Lung (tissue), 17 donors: ENCODE measurements at places on chromosomes 5 and 9.

- DNase-seq = peak; percentile 76
Observed at GRCh38 chr9:36141288-36141687, 4.8 kb downstream of the GLIPR2 start.

- no peak for DNase-seq
Observed at GRCh38 chr9:125910286-125910685, 163.1 kb downstream of the PBX3 start.

GRCh38 chr5:107864793-107865192 is 194.1 kb upstream of the EFNA5 start:
- DNase-seq = no peak

DNA sequence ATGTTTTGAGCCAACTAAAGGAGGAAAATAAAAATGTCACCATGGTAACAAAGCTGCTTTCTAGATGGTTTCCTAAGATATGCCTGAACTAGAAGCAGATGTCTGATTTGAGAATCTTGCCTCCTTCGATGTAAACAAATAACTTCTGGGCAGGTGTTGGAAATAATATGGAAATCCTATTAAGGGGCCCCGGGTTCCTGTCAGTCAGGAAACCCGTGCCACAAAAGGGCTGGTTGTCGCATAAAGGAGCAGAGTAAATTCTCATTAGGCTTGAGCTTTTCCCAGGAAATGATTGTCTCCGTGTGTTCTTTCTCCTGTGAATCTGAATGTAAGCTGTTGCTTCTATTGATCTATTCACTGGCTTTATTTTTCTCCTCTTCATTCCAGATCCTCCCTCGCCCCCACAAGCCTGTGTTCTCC is 90.8 kb downstream of the TLE4 start:
- DNase-seq = no peak

- DNase-seq = peak; percentile 99
Observed at GRCh38 chr5:178325679-178326373, 93.2 kb upstream of the PHYKPL start.

DNA sequence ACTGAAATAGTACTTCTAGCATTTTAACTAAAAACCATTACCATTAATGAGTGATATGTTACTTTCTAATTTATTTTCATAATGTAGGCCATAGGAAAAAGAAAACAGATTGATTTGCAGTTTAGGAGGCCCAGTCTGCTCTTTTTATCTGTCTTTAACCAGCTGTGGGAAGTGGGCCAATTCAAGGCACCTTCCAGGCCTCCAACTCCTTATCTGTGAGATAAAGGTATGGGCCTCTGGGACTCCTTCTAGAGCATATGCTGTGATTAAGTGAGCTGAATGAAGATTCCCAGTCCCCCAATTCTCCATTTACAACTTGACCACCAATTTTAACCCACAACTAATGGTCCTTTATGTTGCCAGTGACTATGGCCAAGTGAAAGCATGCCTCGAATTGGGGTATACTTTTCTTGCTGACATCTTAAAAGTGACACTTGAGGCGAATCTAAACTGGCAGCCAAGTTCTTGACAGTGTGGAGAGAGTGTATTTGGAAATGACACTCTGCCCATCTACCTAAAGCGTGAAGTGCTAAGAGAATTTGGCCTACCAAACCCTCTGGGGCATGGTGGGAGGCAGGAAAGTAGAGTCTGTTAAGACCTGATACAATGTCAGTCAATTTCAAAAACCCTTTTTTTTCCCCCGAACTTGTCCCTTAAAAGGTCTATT is 88.3 kb downstream of the PIK3R1 start:
- no peak for DNase-seq

DNA sequence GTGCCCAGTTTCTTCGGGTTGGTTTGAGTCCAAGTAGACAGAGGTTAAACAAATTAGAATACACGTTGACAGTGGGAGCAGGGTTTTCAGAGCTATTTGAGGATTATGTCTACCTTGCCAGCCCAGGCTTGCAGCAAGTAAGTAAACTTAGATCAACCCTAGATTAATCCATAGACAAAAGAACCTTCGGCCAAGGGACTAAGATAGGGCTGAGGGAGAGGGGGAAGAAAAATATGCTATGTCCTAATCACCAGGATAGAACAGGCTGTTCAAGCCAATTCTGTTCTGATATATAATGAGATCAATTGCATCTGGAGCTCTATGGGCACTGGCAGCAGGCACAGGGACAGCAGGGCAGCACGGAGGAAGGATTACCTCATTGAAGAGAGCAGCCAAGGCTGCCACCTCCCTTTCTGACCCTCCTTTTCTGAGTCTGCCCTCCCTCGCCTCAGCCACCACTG is 377.7 kb downstream of the PIK3R1 start:
- DNase-seq = no peak

DNA sequence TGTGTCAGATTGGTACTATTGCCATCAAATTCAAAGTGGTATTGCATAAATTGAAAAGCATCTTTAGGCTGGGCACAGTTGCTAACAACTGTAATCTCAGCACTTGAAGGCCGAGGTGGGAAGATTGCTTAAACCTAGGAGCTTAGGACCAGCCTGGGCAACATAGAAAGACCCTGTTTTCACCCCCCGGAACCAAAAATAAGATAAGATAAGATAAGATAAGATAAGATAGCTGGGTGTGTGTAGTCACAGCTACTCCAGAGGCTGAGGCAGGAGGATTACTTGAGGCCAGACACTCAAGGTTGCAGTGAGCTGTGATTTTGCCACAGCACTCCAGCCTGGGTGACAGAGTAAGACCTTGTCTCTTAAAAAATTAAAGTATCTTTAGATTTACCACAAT is 297.9 kb upstream of the SEMA6A start:
- no peak for DNase-seq

DNA sequence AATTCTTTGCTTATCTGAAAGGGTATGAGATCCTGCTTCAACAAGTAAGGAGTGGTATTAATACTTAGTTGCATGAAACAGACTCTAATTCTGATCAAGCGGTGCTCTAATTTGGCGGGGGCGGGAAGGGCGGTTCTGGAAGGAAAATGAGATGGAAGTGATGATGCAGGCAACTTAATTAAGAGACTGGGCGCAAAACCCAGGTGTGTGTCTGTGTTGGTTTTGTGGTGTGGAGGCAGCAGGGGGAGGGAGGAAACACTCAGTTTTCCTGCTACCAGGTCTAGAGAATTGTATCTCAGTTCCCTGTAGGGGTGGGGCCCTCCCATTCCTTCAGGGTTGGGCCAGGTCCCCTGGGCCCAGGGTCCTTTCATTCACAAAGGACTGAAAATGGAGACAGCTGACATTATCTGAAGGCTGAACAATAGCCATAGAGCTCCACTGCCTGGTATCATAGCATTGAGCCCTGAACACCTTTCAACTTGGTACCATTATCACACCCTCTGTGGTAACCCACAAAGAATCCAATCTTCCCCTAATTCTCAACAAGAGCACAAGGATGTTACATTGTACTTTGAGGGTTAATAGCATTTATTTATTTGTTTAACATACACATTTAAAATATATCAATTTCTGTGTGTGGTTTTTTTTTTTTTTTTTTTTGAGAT is 17.2 kb upstream of the C5orf47 start:
- no peak for DNase-seq

DNA sequence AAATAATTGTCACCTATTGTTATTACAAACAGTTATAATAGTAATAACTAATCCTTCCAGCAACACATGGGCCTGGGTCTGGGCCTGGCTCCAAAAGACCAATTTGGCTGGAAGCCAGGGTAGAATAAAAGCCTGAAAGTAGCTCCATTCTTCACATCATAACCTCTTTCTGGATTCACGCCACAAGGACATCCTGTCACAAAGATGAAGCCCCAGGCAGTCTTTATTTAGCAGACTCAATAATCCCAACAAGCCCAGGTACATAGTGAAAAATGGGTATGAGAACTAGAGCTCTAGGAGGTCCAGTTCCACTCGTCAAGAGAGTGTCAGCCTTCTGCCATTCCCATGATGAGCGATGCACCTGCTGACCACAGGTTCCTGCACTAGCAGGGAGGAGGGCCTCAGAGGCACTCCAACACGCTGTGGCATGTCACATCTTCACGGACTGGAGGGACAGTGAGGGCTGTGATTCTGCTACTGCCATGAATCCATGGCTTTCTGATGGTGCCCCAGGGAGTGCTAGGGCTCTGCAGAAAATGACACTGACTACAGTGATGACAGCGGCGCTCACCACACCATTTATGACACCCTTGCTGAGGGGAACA is 124.9 kb downstream of the SPOCK1 start:
- peak; percentile 12 for DNase-seq

DNA sequence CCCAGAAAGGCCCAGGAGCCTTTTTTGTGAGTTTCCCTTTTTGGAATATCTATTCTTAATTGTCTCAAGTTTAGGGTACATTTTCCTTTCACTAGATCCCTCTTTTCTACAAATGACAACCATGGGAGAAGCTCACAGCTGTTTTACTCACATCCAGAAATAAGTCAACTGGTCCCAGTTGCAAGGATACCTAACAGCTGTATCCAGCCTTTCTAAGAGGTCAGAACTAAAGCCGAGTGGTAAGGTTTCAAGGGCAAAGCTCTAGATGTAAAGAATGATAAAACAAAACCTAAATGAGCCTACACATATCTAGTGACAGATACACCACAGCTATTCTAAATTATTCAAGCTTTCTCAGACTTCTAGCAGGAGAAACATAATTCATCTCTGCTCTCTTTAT is 4.4 kb downstream of the FGF10 start:
- no peak for DNase-seq

- DNase-seq = no peak
Observed at GRCh38 chr5:153903321-153903720, 135.4 kb downstream of the FAM114A2 start.

GRCh38 chr5:142671801-142672200 is 14.1 kb downstream of the FGF1 start:
- DNase-seq = no peak

GRCh38 chr9:81906671-81907070 is 21.6 kb upstream of the SPATA31D4 start:
- DNase-seq = no peak

DNA sequence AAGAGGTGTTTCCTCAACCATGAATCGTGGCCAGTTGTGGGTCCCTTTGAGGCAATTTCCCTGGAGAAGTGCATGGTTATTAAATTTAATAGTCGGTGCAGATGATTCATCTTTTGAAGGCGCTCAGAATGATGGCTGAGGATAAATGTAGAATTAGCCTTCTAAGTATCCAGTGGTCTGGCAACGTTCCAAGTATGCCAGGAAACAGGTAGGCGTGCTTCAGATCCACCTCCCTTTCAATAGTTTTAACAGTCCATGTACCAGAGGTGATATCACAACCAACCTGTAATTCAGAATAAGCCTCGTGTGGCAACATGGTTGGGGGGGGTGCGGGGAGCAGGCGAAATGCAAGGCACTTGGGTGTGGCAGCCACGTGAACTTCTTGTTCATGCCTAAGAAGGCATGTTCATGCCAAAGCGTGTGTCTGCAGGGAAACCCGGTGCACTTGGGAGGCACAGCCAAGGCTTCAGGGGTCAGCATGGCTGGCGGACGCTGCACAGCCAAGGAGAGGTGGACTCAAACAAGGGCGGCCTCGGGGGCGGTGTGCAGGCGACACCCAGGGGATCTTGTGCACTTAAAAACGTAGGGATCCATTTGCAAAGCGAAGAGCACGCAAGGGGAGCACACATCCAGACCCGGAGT is 5.2 kb upstream of the NKD2 start:
- peak; percentile 13 for DNase-seq

GRCh38 chr5:90037646-90038045 is 371.9 kb downstream of the CETN3 start:
- no peak for DNase-seq

DNA sequence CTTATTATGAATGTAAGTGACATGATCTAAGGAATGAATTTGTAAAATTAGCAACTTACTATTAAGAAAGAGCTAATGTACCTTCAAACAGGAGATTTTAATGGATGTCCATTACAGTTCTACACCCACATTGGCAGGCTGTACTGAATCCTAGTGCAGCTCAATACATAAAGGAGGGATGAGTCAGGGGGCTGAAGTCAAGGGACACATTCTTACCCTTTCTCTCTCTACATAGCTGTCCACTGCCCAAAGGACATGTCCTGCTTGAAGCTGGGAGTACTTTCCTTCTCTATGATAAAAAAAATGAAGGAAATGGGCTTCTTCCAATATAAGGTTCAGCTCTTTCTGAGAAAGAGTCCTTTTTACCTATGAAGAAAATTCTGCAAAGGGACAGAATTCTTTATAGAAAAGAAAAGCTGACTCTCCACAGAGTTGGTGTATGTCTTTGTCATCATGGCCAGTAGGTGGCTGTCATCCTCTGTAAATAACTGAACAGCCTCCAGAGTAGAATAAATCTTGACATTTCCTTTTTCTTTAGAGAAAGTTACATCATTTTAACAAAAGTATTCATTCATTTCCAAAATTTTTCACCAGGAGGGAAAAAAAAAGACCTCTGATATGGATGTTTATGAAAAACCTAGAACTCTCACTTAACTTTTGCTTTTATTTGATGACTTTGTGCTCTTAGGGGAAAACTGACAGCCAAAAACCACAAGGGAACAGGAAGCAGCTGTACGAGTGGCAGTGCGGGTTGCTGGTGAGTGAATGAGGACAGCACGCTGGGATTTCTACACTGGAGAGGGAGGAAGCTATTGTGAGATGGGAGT is 13.1 kb upstream of the IFNA14 start:
- DNase-seq = peak; percentile 67

GRCh38 chr9:73200694-73201452 is 49.2 kb downstream of the ANXA1 start:
- DNase-seq = peak; percentile 55

DNA sequence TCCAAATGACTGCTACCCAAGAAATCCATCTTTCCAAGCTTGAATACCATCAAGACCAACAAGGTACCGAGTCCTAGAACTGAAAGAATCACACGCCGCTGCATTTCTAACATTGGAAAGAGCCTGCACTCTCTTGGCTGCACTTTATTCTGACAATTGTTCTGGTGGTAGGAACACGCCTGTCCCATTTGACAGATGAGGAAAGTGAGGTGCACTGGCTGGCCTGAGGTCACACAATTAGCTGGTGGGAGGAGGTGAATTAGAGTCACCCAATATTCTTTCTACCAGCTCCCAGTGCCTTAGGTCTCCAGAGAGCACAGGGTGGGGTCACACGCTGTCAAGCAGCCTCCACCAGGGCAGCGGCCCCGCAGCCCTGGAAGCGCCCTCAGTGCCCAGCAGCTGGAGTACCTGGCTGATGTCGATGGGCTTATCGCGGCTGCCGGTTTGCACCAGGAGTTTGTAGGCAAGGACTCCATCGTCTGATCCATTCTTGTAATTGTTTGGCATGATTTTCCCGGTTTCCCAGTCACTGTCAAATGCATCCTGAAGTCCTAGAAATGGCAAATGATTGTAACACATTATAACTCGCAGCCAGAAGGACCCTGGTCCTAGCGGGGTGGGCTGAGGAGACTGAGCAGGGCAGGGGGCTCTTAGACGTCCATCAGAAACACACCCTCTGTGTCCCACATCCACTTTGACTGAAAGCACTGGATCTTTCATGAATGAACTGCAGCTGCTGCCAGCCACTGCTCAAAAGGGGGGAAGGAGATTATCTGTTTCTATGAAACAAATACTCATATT is 55.1 kb downstream of the PTCH1 start:
- no peak for DNase-seq

DNA sequence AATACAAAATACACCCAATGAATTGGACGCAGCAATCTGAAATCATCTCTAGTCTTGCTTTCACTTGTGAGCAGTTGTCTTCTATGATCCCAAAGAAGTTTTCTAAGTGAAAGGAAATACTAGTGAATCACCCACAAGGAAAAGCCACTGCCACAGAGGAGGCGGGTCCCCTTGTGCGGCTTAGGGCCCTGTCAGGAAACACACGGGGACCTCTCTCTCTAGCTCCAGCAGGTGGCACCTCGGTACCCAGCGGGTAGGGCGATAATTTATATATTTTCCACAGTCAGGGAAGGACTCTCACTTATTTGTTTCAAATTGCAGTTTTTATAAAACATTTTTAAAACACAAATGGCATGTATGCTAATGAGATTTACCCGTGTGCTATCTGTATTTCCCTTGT is 417.1 kb downstream of the KDM4C start:
- DNase-seq = no peak

GRCh38 chr5:173238312-173239232 is 3.6 kb upstream of the NKX2-5 start:
- peak; percentile 63 for DNase-seq
